ENCODE measurements at places on chromosomes 3 and 15.

GRCh38 chr3:144760831-144761230 is 789.2 kb downstream of the DIPK2A start:
- no peak for DNase-seq

GRCh38 chr15:101320501-101321052 is 25.5 kb upstream of the SNRPA1 start:
- no peak for DNase-seq

- no peak for DNase-seq
These were observed 508.2 kb upstream of the SUCLG2 start for GRCh38 chr3:68162644-68163043.

- DNase-seq, result no peak
These were observed 60.1 kb downstream of the IQSEC1 start for GRCh38 chr3:13013151-13013561.

Measured in NCI-H1417 treated with DMSO at 0.1 percent for 48 hours (cell line).